Cardiac atrium fibroblast (primary cell): ENCODE measurements at places on chromosomes 16 and 17. TPM values are rescaled to one million over a fixed set of nuclear protein-coding genes. Genes with fewer than 3 reads are reported as not detected.

LRRC36 gene
- not detected in 2 replicates for total RNA-seq

TBC1D3I gene
- total RNA-seq: 0.32 TPM in 1 of 2 replicates, not detected in the other

KRT28 gene
- not detected in 2 replicates for total RNA-seq

ANKRD40CL gene
- total RNA-seq: not detected in 2 replicates

GSDMA gene
- not detected in 2 replicates for total RNA-seq
